Thyroid gland (tissue), 4 donors: ENCODE measurements at places on chromosomes 12 and 14. TPM values are rescaled to one million over a fixed set of nuclear protein-coding genes. Genes with fewer than 3 reads are reported as not detected.

DNA sequence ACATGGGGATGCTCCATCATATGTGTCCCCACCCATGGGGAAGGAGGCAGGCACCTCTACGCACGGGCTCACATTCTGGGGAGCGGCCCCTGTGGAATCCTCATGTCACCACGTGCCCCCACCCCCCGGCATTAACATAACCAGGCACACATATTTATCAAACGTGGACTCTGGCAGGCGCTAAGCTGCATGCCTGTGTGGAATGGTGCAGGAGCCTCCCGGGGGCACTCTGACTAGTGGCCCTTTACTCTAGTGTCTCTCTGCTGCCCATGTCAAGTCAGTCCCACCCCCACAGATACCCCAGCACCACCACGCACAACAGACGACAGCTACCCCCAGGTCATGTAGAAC, 66.1 kb downstream of the CCDC88C start:
- DNase-seq, result no peak

DNA sequence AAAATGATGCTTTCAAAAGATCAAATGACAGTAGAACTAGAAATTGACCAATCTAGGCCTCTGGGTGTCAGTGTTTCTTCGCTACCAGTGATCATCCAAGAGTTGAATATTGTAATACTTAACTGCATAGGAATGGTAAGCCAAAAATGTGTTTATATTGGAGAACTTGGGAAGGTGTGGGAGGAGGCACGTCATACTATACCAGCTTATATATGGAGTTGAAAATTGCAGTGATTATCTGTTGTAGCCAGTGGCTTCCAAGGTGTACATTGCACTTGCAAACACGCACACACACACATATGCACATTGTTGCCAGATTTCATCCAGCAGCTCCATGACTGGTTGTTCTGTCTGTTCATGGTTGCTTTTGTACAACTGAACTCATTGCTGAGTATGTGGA, 36.1 kb downstream of the EID3 start:
- DNase-seq, result no peak

GRCh38 chr14:69005432-69006148, 26.5 kb upstream of the ACTN1 start:
- peak; percentile 46 for DNase-seq

- no peak for DNase-seq
These were observed 107.9 kb downstream of the BBS10 start for GRCh38 chr12:76240281-76240680.

- no peak for DNase-seq
These were observed 645.2 kb downstream of the VRK1 start for GRCh38 chr14:97442363-97442762.

GRCh38 chr12:98686603-98687002, 41.5 kb downstream of the APAF1 start:
- DNase-seq, result no peak

GRCh38 chr12:93154753-93155480, 222.8 kb upstream of the NUDT4 start:
- DNase-seq, result no peak

- no peak for DNase-seq
These were observed 93.0 kb upstream of the MGAT4C start for GRCh38 chr12:86349196-86349595.

- DNase-seq, result no peak
These were observed 7.8 kb upstream of the DTD2 start for GRCh38 chr14:31465111-31465510.

DNA sequence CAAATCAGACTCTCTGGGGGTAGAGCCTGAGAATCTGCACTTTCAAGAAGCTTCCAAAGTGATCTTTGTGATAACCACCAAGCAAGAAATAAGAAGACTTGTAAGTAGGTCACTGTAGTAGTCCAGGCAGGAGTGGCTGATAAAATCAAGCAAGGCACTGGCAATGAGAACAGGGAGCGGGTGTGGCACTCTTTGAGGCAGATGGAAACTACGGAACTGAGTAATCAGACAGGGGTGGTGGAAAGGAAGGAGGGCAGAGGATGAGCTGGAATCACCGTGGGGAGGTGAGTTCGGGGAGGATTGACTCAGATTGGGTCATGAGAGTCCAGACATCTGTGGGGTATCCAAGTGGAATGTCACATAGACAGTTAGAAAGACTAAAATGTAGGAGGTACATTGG, 44.4 kb upstream of the PLXNC1 start:
- no peak for DNase-seq

Gene PTCSC3
- total RNA-seq, result 42.0 TPM

Gene KCNC2
- not detected for total RNA-seq
